ENCODE measurements at places on chromosomes 1 and 21. TPM values are rescaled to one million over a fixed set of nuclear protein-coding genes. Genes with fewer than 3 reads are reported as not detected.

CTBS gene
- 14.1 TPM for total RNA-seq

DNA sequence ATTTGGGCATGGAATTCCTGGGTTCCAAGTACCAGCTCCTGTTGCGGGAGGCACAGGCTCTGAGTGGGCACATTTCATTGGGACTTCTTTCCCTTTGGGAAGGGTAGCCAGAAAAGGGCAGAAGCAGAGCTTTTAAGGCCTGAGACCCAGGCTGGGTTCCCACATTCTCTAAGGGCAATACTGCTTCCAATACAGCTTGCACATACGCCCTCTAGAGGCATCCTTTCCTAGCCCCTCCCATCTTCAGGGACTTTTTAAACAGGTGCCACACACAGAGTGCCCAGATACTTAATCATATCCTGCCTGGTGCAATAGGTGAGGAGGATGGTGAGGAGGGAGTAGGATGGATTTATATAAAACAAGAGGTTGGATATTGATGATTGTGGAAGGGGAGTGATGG lies 5.7 kb downstream of the GPR88 start:
- no peak overlapping the region for H3K4me3 ChIP-seq
- H3K27me3 ChIP-seq, result peaks cover 45% of the 10 kb centered on the region
- H3K36me3 ChIP-seq, result no peaks in the 10 kb centered on the region
- H3K4me1 ChIP-seq, result no peaks in the 10 kb centered on the region
- DNase-seq, result no peak
- H3K27ac ChIP-seq, result no peak overlapping the region

DNA sequence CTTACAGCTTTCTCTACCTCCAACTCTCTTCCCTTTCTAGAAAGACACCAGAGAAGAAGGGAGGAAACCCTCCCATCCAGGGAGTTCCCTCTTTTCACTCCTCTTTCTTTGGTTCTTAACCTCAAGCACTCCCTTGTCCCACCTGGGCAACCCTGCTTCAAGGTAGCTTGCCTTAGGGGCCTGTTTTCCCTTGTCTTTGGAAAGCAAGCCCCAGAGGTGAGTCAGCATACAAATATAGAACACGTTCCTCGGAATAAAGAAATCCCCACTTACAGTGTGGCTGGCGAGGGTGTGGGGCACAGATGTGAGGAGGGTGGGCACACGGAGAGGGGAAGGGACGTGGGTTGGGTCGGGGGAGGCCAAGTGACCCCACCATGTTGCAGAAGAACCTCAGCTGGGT lies 26.1 kb upstream of the KCNE2 start:
- H3K27ac ChIP-seq, result no peak overlapping the region
- H3K4me3 ChIP-seq, result no peak overlapping the region
- no peaks in the 10 kb centered on the region for H3K36me3 ChIP-seq

GRCh38 chr1:65319141-65319540 lies 9.8 kb downstream of the DNAJC6 start:
- H3K27me3 ChIP-seq, result no peaks in the 10 kb centered on the region
- no peak overlapping the region for H3K27ac ChIP-seq
- no peak for DNase-seq
- no peaks in the 10 kb centered on the region for H3K36me3 ChIP-seq
- peaks cover 4% of the 10 kb centered on the region for H3K4me1 ChIP-seq

GRCh38 chr21:16496609-16497008 lies 766.8 kb downstream of the USP25 start:
- H3K4me1 ChIP-seq, result no peaks in the 10 kb centered on the region
- no peak overlapping the region for H3K4me3 ChIP-seq
- H3K27me3 ChIP-seq, result no peaks in the 10 kb centered on the region
- no peak for DNase-seq
- no peaks in the 10 kb centered on the region for H3K36me3 ChIP-seq

GRCh38 chr21:17758683-17759082 lies 60.5 kb downstream of the C21orf91 start:
- peaks cover 4% of the 10 kb centered on the region for H3K27me3 ChIP-seq
- no peak for DNase-seq
- H3K4me3 ChIP-seq, result no peak overlapping the region
- H3K36me3 ChIP-seq, result no peaks in the 10 kb centered on the region
- H3K27ac ChIP-seq, result no peak overlapping the region

- no peak overlapping the region for H3K4me3 ChIP-seq
- no peak for DNase-seq
- H3K27ac ChIP-seq, result no peak overlapping the region
Measured at GRCh38 chr1:219924342-219924741, 4.0 kb downstream of the SLC30A10 start.

Measured in activated T-helper 2 cell treated with anti-CD3 and anti-CD28 coated beads, Interferon-gamma antibody, Interleukin-2, Interleukin-4, amounts not matched to agents 10 μg/mL and 5 μg/mL and 100 μg/mL, durations not matched to agents 14 hours and 24 hours and 36 hours (primary cell).